ENCODE measurements at places on chromosomes 7 and 10.

GRCh38 chr7:95871075-95871848 is 98.9 kb downstream of the DYNC1I1 start:
- no peak for DNase-seq

- no peak for DNase-seq
Observed at GRCh38 chr10:80648106-80648505, 110.4 kb downstream of the SH2D4B start.

DNA sequence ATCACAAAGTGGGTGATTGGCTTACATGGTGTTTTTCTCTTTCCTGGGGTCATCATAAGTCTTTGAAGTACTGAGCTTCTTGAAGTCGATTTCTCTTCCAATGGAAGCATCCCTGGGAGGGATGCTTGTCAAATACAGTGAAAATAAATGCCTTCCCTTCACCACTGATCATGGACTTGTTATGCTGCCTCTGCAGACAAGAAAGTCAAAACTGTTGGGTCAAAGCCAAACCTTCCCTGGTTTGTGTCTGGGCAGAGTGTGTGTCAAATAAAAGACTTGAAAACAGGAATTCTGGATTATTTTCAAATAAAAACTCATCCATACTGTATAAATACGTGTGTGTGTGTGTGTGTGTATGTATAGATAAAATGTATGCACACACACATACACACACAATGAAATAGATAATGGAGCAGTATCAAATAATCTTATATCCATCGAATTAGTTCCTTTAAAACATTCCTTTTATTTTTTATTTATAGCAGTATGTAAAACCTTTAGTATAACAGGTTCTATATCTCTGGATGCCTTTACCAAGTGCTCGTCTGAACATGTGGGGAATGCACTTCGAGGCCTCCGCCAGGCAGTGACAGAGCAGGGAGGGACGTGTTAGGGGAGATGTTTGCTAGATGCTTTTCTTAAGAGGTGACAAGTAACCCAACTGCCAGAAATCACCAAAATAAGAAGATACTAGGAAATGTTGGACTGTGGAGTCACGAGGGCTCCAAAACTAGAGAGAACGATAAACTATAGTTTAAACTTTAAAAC is 27.2 kb upstream of the WNT16 start:
- DNase-seq, result no peak

DNA sequence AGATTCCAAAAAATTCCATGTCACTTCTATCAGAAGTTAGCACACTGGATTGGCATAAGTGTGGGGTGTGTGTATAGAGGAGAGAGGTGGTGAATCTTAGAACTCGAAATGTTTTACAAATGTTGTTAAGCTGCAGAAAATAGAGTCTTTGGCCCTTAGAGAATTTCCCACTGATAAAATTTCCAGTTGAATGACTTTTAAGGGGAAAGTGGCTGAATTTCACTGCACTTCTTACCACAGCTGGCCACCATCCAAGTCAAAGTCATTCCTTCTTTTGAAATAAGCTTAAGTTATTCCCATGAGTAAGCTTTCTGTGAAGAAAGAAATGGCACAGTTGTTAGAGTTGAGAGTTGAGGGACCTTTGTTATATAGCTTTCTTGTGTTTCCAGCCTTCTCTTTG is 13.9 kb downstream of the VCL start:
- no peak for DNase-seq

DNA sequence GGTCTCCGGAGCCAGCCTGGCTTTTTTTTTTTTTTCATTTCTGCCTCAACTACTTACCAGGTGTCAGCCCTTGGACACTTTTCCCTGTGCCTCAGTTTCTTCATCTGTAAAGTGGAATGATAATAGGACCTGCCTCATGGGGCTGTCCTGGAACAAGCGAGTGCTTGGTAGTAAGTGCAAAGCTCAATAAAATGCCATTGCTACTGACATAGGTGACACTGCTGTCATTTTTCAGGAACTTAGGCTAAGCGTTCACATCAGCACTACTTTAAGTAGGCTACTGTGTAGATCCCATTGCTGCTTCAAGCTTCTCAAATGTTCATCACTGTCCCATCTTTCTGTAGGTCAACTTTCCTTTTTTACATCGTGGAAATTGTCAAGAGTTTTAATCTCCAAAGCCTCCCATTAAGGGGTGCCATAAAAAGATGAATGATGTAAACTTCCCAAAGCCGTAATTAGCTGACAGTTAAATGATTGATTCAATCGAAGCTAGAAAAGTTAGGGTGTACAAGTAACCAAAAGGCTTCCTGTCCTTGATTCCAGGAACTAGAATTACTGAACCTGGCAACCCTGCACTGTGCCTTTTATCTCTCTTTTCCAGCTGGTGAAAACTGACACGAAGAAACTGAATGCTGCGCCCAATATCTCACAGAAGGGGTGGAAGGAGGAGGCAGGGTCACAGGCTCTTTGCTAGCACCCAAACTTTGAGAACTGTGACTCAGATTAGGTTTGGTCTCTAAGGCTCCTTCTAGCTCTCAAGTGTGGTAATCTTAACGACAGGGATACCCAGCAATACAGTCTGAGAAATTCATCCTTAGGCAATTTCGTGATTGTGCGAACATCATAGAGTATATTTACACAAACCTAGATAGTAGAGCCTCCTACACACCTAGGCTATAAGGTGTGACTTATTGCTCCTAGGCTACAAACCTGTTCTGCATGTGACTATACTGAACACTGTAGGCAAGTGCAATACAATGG is 861 bp upstream of the USP6NL start:
- DNase-seq, result no peak

DNA sequence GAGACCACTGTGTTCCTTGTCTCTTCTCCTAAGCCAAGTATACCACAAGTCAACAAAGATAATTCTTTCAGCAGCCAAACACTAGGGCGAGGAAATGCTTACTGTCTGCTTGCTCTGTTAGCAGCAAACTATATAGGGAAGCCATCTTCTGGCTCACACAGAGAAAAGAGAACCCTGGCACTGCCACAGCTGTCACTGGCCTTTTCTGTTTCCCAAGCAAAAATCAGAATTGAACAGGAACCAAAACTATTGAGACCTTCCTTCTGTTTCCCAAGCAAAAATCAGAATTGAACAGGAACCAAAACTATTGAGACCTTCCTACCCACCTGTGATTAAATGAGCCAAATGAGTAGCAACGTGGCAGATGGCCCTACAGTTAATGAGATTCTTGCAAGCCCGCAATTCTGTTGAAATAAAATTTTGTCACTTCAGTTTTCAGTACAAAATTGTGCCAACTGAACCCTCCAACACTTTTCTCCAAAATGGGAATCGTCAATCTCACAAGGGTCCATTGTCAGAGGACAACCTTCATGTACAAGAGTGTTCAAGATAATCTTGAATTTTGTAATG is 54.5 kb downstream of the LRRTM3 start:
- no peak for DNase-seq

Data from CD4-positive, alpha-beta memory T cell (primary cell).